ENCODE measurements at places on chromosomes 12 and 14. TPM values are rescaled to one million over a fixed set of nuclear protein-coding genes. Genes with fewer than 3 reads are reported as not detected.

DNA sequence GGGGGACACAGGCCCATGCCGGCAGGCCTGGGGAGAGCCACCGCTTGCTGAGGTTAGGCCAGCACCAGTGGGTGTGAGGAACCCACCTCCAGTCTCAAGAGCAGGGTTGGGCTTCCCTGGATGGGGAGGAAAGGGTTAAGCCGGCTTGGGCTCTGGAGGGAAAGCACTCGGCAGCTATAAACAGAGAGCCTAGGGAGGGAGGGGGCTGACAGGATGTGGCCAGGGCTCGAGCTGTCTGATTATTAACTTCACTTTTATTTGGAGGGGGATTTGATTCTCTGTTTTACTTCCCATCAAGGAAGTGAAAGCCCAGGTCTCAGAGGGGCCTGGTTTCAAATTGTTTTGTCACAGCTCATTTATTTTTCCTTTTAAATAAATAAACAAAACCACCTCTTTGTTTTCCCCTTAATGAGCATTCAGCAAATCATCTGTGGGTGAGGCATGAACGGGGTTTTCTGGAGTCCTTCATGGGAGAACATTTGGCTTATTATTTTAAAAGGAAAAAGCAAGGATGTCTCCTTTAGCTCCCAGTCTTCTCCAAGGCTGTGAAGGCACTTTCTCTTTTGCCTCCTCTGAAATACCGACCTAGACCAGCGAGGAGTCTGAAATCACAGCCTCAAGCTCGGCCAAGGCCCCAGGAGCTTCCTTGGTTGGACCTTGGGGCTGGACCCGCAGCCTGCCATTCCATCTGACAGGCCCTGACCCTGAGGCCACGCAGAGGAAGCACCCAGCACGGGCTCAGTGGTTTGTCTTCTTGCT lies 21.9 kb upstream of the ZFP36L1 start:
- no peak for DNase-seq

- DNase-seq = no peak
These were observed 10.9 kb downstream of the SLC38A2 start for GRCh38 chr12:46361667-46362034.

- no peak for DNase-seq
These were observed 1.2 kb downstream of the MMP17 start for GRCh38 chr12:131829356-131829747.

- DNase-seq = no peak
These were observed 2.1 kb upstream of the ATXN7L3B start for GRCh38 chr12:74535536-74535935.

DNA sequence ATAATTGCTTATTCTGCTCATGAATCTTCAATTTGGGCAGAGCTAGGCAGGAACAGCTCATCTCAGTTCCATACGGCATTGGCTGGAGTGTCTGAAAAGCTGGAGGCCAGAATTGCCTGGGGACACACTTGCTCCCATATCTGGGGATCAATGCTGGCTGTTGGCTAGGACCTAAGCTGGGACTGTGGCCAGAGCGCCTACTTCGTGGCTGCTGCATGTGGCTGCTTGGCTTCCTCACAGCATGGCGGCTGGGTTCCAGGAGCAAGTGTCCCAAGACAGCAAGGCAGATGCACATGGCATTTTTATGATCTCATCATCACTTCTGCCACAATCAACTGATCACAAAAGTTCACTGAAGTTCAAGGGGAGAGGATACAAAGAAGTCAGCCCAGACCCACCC lies 200.2 kb downstream of the TTC8 start:
- no peak for DNase-seq

- no peak for DNase-seq
These were observed 93.8 kb downstream of the PTPRB start for GRCh38 chr12:70543444-70543843.

DNA sequence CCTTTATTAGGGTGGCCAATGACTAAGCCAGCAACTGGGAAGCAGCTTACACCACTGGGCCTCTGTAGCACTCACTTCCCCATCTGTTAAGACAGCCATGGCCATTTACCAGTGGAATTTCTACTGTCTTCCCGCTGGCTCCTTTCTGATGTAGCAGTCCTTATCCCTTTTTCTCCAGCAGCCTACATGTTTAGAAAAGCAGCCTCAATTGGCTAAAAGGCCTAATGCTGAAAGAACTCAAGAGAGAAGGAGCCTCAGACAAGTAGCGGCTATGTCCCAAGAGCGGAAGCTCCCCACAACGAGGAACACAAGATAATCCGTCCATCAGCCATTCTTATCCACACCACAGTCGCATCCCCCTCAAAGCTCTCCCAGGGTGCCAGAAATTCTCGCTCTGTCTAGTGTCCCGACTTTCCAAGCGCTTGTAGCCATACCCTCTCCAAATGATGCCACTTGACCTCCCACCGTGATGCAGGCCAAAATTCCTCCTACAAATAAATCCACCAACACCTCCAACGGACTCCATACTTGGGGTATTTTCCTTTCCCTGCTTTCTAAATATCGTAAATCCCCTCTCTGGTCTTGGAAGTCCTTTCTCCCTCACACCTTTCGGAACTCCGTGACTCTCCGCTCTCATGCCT lies 624 bp downstream of the M6PR start:
- no peak for DNase-seq

DNA sequence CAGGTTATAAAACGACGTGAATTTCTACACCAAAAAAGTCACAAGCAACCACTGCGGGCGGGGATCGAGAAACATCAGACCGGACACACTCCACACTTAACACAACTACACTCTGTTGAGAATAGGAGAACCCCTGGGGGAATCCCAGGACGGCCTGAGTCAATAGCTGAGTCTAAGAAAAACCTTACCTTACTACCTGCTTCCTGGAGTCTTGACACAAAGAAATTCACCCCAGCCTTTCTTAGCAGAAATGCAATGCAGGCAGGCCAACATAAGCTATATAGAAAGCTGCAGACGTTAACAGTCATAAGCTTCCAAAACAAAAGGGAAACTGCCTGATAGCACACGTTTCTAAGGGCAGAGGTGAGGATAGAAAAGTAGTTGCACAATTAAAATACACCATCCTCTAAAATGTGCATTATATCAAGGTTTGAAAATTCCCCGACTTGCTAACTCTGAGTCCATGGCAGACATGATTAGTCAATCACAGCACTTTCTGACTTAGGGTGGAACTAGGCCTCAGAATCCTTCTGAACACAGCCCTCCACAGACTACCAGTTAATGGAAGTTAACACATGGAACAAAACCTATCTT lies 68.0 kb downstream of the CCDC88C start:
- DNase-seq = no peak

GRCh38 chr12:68798882-68799234 lies 9.1 kb upstream of the MDM2 start:
- DNase-seq = no peak

DNA sequence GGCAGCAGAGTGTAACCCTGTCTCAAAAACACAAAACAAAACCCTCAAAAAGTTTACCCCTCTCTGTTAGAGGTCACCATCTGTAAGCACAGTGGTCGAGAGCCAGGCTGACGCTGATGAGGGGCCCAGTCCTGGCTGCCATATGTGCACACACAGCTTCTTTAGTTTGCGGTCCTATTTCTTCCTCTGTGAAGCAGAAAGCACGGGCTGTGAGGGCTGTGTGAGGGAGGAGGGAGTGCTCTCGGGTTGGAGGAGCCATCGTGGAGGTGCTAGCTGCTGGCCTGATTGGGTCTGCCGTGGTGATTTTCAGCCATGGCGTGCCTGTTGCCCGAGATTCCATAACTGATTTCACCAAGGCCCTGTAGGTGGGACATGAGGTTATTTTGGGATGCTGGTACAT lies 3.5 kb downstream of the ULK1 start:
- no peak for DNase-seq

RTL1 gene
- not detected for total RNA-seq

NTF3 gene
- not detected for total RNA-seq

MYF5 gene
- not detected for total RNA-seq

Data from omental fat pad (tissue), 4 donors.